Motor neuron (in vitro differentiated cells): ENCODE measurements at places on chromosomes 2 and 18. TPM values are rescaled to one million over a fixed set of nuclear protein-coding genes. Genes with fewer than 3 reads are reported as not detected.

- ATAC-seq, result peak; percentile 99
Measured at GRCh38 chr18:39841482-39842365, 2113.3 kb upstream of the PIK3C3 start.

GRCh38 chr2:8028981-8029380, 652.9 kb upstream of the ID2 start:
- no peak for ATAC-seq

GRCh38 chr2:234550056-234550455, 53.2 kb upstream of the ARL4C start:
- no peak for ATAC-seq

GRCh38 chr2:23294238-23294637, 90.7 kb upstream of the KLHL29 start:
- ATAC-seq, result no peak

DNA sequence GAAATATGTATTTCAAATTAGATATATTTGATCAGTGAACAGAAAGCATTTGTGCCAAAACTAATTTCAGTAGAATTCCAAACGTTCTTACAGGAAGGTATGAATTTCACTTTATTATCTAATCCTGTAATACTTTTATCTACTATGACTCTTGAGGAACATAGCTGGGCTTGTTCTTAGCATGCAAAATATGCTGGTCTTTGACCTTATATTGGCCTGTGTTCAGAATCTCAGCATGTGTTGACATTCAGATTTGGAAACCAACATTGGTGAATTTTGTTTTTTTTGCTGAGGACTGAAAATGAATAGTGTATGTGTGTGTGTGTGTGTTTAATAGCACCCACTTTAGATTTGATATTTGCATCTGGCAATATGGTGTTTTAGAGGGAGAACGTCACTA, 112.2 kb downstream of the MEIS1 start:
- ATAC-seq, result no peak

GRCh38 chr2:227805578-227805977, 8.1 kb upstream of the CCL20 start:
- no peak for ATAC-seq

GRCh38 chr2:176552501-176553135, 283.4 kb downstream of the MTX2 start:
- no peak for ATAC-seq

GRCh38 chr2:232533944-232534710, 5.4 kb upstream of the CHRNG start:
- ATAC-seq, result peak; percentile 18

Gene RALB
- total RNA-seq, result 15.5 and 18.1 TPM in 2 replicates
